ENCODE measurements at places on chromosomes 16 and 17.

GRCh38 chr17:17822189-17822588, 14.6 kb downstream of the SREBF1 start:
- no peak for DNase-seq

- DNase-seq: no peak
These were observed 86.6 kb upstream of the BRD7 start for GRCh38 chr16:50455288-50455845.

- DNase-seq: no peak
These were observed 107.8 kb downstream of the CYB561 start for GRCh38 chr17:63338272-63338671.

DNA sequence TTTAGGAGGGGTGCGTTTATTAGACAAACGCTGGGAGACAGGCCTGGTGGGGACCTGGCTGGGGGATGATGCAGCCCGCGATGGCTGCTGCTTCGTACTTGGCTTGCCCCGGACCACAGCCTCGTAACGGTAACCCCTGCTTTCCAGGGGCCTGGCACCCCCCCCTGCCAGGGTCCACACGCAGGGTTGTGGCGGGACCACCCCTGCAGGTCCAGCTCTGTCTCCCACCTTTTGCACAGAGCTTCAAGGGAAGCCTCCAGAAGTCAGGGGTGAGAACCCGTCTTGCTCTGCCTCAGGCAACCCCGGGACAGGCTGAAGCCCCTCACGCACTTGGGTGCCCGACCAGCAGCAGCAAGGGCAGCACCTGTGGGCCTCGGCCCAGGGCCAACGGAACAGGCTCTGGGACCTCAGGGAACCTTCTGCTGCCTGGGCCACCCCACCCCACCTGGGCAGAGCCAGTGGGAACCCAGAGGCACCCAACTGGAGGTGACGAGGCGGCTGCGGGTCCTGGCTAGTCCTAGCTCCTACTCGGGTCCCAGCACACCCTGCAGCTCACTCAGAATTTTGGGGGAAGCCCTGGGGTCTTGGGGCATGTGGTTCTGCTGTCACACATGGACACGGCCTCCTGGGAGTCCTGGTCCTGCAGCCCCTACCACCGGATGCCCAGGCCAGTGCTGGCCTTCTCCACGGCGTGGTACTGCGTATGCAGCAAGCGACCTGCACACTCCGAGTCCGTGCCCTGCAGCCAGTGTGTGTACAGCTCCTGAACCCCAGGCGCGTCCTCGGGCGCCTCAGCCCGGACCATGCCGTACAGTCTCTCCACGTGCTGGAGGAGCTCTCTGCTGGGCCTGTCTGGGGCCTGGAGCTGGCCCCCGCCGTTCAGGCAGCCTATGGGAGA, 3.1 kb downstream of the HAGHL start:
- DNase-seq: no peak

DNA sequence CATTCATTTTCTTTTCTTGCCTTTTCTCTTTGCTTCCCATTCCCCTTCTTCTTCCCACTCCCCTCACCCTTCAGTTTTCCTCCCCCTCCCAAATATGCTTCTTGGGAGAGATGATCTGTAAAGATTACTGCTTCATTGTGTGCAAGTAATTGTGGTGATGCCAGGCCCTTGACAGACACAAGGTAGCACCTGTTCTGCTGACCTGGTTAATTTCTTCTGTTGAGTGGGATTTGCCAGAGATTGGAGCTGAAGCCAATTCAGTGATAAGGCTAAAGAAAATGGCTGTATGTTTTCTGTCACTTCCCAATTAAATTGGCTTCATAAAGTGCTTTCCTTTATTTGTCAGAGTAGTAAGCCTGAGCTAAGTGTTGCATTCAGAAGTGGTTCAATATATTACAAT, 44.5 kb downstream of the AATF start:
- DNase-seq: no peak

- DNase-seq: no peak
These were observed 41.5 kb downstream of the C16orf82 start for GRCh38 chr16:27108051-27108770.

- DNase-seq: no peak
These were observed 12.4 kb upstream of the RNF213 start for GRCh38 chr17:80248001-80248893.

DNA sequence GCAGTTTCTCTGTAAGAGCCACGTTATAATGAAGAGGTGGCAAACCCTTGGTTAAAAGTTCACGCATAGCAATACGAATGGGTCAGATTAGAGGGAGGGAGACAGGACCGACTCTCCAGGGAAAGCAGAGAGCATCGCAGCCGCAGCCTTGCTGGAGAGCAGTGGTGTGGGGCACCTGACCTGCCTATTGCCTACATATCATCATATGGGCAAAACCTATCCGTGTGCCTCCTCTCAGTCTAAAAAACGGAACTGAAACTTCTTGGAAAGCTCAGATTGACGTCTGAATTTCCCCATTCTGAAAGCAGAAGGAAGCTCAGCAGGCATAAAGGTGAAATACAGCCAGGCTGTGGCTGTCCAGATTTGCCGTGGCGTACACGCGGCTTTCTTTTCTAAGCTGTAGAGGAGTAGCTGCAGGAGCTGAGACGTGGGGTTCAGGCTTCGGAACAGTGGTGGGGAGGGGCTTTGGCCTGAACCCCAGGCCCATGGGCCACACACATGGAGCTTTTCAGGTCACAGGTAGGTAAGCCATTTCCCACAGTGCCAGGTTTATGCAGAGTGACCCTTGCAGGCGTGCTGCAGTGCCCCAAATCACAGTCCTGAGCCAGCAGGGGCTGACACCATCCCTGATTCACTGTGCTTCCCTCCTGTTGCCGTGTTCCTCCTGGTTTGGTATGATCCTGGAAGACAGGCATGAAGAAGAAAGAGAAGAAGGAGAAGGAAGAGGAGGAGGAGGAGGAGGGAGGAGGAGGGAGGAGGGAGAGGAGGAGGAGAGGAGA, 41.6 kb upstream of the TNRC6C start:
- no peak for DNase-seq

- DNase-seq: no peak
These were observed 10.9 kb upstream of the RAB11FIP3 start for GRCh38 chr16:414395-415169.

DNA sequence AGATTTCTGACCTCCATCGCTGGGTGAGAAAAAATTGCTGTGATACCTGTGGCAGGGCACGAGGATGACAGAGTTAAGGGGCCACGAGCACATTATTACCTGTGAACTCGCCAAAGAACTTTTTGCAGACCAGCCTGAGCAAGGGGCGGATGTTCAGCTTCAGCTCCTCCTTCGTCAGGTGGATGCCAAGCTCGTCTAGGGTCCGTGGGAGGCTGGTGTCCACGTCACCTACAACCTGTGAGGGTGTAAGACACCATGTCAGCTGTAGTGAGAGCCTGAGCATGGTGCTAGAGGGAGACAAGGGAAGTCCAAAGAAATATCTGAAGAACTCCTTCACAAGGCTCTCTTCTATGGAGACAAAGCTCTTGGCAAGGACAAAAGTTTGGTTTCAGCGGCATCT, 17.1 kb downstream of the HIGD1B start:
- no peak for DNase-seq

- no peak for DNase-seq
These were observed 79.0 kb downstream of the NFAT5 start for GRCh38 chr16:69644790-69645189.

GRCh38 chr16:13426269-13426668, 493.7 kb upstream of the ERCC4 start:
- no peak for DNase-seq

Measured in CD4-positive, alpha-beta T cell (primary cell).